ENCODE measurements at places on chromosomes 3 and 15. TPM values are rescaled to one million over a fixed set of nuclear protein-coding genes. Genes with fewer than 3 reads are reported as not detected.

The CD200R1 gene
- not detected for total RNA-seq

The NXPE3 gene
- 4.3 TPM for total RNA-seq

The PGBD4 gene
- 0.96 TPM for total RNA-seq

The THSD4 gene
- 30.5 TPM for total RNA-seq

DNA sequence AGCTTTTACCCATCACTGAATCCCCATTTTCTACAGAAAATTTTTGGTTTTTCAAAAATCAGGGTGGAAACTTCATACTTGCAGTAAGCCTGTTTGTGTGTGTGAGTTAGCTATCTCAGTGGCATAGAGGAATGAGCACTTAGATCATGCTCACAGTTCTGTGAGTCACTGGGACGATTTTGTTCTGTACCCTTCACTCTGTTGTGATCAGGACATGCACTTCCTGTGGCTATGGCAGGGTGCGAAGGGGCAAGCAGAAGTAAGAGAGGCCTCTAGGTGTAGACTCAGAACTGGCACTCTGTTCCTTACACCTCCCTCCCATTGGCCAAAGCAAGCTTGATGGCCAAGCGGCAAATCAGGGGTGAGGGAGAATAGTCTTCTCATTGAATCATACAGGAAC, 11.6 kb downstream of the NIPA2 start:
- no peaks in the 10 kb centered on the region for H3K27me3 ChIP-seq
- no peak overlapping the region for H3K27ac ChIP-seq
- H3K4me3 ChIP-seq, result no peak overlapping the region
- no peaks in the 10 kb centered on the region for H3K4me1 ChIP-seq

DNA sequence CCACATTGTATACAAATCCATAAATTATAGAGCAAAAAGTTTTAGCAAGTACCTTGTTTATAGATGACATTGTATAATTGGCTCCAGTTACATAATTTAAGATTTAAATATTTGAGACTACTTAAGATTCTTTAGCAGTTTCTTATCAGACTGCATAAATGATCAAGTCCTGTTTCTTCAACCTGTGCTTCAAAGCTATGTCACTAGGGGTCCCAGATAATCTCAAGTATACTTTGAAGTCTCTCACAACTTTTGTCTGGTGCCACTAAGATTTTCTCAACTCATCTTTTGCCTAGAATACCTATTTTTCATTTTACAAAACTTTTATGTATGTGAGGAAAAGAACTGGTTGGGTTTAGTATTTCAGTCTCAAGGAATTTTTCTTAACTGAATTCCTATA, 205.5 kb downstream of the STAG1 start:
- H3K27me3 ChIP-seq, result no peaks in the 10 kb centered on the region
- no peak overlapping the region for H3K4me3 ChIP-seq
- no peak overlapping the region for H3K27ac ChIP-seq
- H3K4me1 ChIP-seq, result peaks cover 7% of the 10 kb centered on the region
- H3K36me3 ChIP-seq, result no peaks in the 10 kb centered on the region

DNA sequence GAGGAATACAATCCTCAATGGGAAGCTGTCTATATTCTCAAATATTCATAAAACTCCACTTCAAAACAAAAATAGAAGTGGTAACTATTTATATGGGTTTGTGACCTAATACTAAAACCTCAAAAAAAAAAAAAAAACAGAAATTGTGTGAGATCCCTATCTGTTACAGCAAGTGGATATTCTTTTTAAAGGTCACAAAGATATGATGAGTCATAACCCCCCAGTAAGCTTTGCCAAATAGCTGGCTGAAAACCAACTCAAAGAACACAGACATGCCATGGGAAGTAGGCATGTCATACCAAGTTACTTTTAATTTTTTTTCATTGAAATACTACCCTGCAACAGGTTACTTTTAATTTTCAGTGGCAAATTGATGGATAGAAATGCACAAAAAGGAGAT, 62.5 kb downstream of the CBLB start:
- no peak overlapping the region for H3K4me3 ChIP-seq
- no peaks in the 10 kb centered on the region for H3K27me3 ChIP-seq
- H3K4me1 ChIP-seq, result peaks cover 10% of the 10 kb centered on the region
- no peaks in the 10 kb centered on the region for H3K36me3 ChIP-seq
- DNase-seq, result no peak
- H3K27ac ChIP-seq, result no peak overlapping the region

- no peaks in the 10 kb centered on the region for H3K36me3 ChIP-seq
- no peaks in the 10 kb centered on the region for H3K27me3 ChIP-seq
- no peak overlapping the region for H3K4me3 ChIP-seq
- H3K27ac ChIP-seq, result no peak overlapping the region
Observed at GRCh38 chr3:157240408-157240807, 80.5 kb upstream of the CCNL1 start.

DNA sequence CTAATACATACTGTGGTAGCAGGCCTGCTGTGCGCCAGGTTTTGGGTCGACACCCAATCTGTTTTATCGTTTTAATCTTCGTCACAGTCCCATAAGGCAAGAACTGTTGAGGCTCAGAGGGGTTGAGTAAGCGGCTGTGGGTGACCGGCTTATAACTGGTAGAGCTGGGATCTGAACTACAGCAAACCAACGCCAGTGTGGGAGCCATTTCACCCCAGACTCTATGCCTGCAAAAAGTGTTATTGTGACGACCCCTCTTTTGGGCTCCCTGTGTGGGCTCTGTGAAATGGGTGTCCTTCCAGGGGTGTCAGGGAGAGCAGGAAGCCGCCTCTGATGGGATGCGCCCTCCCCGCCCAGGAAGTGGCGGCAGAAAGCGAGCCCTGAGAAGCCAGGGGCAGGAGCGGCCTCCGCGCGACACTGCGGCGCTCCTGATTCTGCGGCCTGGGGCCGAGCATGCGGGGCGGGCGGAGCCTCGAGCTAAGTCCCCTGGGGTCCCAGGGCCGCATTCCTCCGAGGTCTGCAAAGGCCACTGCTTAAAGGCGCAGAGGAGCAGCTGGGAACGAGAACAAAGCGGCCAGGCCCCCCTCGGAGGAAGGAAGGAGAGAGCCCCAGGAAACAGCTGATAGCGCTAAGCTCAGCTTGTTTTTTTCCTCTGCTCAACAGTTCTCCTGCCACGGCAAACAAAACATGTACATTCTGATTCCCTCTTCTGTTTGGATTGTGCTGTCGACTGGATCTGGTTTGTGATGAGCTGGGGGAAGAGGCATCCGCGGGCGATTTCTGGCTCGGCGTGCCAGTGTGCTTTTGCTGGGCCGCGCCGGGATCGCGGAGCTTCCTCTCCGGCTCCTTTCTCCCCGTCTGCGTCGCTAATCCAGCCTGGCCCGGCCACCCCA, 33.9 kb downstream of the GRK7 start:
- H3K4me1 ChIP-seq, result no peaks in the 10 kb centered on the region
- no peak for DNase-seq
- no peak overlapping the region for H3K4me3 ChIP-seq
- no peaks in the 10 kb centered on the region for H3K27me3 ChIP-seq
- no peaks in the 10 kb centered on the region for H3K36me3 ChIP-seq
- H3K27ac ChIP-seq, result no peak overlapping the region

DNA sequence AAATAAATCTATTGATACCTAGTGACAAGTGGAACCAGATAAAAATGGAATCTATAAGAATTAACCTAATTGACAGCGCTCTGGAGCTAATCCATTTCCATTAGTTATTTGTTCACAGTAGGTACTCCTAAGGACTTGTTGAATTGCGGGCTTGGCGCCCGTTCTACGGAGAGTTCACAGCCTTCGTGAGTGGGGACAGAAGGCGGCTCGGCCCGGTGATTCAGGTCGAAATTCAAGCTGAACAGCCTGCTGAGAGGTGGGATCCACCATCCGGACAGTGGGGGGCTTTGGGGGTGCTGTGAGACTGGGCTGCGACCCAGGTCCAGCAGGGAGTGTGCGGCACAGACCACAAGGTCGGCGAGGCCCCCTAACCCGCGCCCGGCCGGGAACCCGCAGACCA, 779 bp upstream of the CTNNB1 start:
- peaks cover 8% of the 10 kb centered on the region for H3K27me3 ChIP-seq
- H3K27ac ChIP-seq, result peak overlapping the region; percentile 90
- no peak for DNase-seq
- peak overlapping the region; percentile 91 for H3K4me3 ChIP-seq
- peaks cover 20% of the 10 kb centered on the region for H3K4me1 ChIP-seq

DNA sequence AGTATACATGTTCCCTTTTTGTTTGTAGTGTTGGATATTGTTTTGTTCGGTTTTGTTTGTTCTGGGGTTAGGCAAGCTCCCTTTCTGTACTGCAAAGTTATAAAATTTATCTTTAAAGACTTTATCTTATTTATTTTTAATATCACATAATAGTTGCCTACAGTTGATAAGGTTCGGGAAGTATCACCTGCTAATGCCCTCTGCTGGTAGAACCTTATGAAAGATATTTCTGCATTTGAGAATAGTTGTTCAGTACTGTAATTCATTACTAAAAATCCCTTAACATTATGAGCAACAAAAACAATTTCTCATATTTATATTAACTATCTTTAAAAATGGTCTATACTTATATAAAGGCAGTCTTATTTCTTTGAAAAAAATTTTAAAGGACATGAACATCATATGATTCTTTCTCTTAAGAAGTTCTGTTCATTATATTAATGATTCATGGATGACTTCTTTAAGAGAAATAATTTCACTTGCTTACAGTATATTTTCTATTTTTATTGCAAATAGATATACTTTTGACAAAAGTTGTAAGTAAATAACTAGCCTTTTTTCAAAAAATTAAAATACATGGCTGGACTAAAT, 1126.8 kb downstream of the SI start:
- no peaks in the 10 kb centered on the region for H3K27me3 ChIP-seq
- DNase-seq, result no peak
- no peaks in the 10 kb centered on the region for H3K36me3 ChIP-seq
- no peak overlapping the region for H3K27ac ChIP-seq

DNA sequence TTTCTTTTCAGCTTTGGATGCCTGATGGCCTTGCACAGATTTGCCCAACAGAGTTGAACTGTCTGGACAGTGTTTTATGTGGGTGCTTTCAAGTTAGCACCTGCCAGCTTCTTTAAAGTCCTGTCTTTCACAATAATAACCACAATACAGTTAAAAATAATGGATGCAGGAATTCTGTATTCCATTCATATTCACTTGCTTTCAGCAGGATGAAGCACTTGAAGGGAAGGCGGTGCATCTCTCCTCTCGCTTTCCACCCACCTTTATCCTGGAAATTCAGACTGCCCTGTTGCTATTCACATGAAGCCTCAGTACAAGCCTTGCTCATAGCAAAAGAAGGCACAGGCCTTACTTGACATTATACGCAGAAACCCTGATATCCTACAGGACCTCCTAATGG, 26.5 kb upstream of the GYG1 start:
- no peak overlapping the region for H3K4me3 ChIP-seq
- no peaks in the 10 kb centered on the region for H3K36me3 ChIP-seq
- H3K27me3 ChIP-seq, result no peaks in the 10 kb centered on the region

DNA sequence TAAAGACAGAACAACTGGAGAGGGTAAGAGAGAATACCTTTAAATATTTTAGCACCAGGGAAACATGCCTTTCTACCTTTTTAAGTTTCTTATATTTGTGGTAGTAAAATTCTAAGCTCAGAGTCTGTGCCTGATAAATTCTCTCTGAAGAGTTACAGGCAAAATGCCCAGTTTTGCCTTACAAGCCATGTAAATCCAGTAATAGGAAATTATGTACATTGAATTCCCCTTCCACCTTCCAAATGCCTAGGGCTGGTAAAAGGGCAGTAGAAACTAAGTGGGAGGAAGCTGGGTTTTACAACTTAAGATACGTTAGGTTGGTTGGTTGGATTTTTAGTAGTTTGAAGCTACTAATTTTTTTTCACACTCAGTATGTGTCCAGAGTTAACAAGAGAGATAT, 43.1 kb upstream of the TP63 start:
- H3K27me3 ChIP-seq, result no peaks in the 10 kb centered on the region
- no peaks in the 10 kb centered on the region for H3K36me3 ChIP-seq
- H3K4me3 ChIP-seq, result no peak overlapping the region

DNA sequence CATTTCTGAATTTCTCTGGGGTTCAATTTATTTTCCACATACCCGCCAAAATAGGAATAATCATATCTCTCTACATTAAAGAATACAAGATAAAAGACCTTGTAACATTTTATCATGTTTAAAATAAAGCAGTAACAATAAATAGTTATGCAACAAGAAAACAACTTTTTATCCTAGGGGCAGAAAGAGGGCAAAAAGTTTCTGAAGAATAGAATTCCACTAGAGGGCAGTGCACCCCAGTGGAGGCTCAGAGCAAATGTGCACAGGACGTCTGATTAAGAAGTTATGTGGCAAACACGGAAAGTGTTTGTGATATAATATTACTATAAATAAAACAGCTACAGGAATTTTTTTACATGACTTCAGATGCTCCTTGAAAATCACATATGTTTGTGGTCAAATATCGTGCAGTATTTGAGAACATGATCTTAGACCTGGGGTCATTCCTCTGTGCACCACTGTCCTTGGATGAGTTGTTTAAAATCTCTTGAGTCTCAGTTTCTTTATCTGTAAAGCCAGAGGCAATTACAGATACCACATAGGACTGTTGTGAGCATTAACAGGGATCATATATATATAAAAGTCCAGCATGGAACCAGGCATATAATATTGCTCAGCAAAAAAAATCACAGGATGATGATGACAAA, 13.2 kb upstream of the PIK3R4 start:
- no peak overlapping the region for H3K27ac ChIP-seq
- no peak overlapping the region for H3K4me3 ChIP-seq
- H3K27me3 ChIP-seq, result no peaks in the 10 kb centered on the region
- H3K36me3 ChIP-seq, result no peaks in the 10 kb centered on the region

GRCh38 chr3:45670991-45671390, 18.2 kb upstream of the SACM1L start:
- DNase-seq, result no peak
- no peak overlapping the region for H3K27ac ChIP-seq
- H3K36me3 ChIP-seq, result peaks cover 35% of the 10 kb centered on the region

DNA sequence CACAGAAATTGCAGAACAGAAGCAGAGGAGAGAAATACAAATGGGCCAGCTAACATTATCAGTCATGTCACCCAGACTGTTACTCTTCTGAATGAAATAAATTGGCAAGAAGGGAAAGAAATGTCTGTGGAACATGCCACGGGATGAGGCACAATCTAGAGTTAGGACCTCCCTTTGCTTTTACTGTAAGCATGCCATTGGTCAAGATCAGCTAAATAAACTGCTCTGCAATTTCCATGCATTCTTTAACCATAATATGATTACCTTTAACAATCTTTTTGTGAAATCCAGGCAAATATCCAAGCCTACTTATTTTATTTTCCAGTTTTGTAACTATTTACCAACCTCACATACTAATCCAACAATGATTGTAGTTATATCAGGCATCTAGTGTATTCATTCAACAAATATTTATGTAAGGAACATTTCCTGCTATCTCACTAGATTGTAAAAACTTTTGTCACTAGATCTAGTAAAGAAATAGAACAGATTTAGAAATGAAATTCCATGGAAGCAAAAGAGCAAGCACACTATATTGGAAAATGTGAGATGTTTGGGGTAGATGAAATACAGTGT, 383.4 kb downstream of the MECOM start:
- no peaks in the 10 kb centered on the region for H3K4me1 ChIP-seq
- no peak overlapping the region for H3K27ac ChIP-seq
- no peak overlapping the region for H3K4me3 ChIP-seq
- H3K27me3 ChIP-seq, result peaks cover 11% of the 10 kb centered on the region
- H3K36me3 ChIP-seq, result no peaks in the 10 kb centered on the region

DNA sequence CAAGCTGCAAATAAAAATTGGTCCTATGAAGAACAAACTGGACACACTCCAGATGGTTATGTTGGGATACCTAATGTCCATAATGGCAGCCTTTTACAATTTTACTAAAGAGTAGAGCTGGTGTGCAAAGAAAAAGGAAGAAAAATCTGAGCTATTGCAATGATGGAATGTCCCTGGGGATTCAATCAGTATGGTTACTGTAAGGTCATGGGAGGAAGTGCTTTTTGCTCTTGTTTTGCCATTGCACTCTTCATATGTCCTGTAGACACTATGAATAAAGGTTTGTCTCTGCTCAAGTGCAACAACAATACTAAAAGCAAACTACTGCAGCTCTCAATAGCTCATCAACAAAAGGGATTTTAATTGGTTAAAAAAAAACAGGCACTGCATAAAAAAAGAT, 5.4 kb downstream of the PFN2 start:
- DNase-seq, result no peak
- peaks cover 7% of the 10 kb centered on the region for H3K4me1 ChIP-seq
- no peaks in the 10 kb centered on the region for H3K27me3 ChIP-seq
- H3K4me3 ChIP-seq, result no peak overlapping the region
